Progenitor cell of endocrine pancreas (in vitro differentiated cells): ENCODE measurements at places on chromosomes 6 and 20.

DNA sequence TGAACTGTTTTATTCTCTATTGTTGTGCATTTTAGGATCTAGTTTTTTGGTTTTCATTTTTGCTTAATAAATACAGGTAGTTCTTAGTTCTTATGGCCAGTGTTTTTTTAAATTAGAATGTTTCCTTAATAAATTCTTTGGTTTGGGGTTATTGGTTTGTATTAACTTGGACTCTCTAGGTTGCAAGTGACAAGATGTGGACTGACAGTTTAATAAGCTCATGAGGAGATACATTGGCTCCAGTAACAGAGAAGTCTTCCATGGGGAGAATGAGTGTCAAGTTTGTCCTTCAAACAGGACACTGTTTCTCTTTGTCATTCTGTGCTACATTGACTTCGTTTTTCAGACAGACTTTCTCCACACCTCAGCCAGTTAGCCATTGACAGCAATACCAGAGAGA lies 39.7 kb downstream of the SNX9 start:
- DNase-seq, result no peak
- peaks cover 21% of the 10 kb centered on the region for H3K4me1 ChIP-seq
- H3K27ac ChIP-seq, result no peak overlapping the region
- H3K4me3 ChIP-seq, result no peak overlapping the region

DNA sequence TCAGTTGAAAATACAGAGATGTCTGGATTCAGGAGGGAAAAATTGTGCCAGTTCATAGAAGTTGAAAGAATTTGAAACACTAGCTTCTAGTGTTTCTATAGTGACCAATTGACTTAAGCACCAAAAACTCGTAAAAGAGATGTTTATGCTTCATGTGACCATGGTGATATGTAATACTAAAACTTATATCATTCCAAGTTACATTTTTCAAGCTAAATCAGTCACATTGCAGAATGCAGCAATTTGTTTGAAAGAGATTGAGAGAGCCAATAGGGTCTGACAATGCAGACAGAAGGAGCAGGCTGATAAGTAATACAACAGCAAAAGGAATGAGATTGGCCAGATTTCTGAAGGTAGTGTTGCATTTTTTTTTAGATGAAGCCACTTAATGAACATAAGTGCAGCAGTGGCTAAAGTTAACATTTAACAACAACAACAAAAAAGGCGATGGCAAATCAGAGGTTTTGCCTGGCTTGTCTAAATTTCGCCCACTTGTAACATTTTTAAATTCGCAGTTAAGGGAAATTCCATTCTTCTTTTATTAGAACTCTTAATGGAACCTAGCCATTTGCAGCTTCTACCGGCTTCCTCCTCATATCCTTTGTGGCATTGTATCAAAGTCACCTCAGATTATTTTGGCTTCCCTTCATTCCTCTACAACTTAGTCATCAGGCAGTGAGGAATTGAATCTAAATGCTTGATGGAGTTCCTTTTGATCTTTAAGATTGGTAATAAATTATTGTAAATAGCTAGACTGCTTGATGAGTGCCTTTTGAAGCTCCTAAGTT lies 484.0 kb upstream of the SOX4 start:
- H3K4me3 ChIP-seq, result no peak overlapping the region
- peak overlapping the region; percentile 93 for H3K27ac ChIP-seq
- DNase-seq, result no peak

DNA sequence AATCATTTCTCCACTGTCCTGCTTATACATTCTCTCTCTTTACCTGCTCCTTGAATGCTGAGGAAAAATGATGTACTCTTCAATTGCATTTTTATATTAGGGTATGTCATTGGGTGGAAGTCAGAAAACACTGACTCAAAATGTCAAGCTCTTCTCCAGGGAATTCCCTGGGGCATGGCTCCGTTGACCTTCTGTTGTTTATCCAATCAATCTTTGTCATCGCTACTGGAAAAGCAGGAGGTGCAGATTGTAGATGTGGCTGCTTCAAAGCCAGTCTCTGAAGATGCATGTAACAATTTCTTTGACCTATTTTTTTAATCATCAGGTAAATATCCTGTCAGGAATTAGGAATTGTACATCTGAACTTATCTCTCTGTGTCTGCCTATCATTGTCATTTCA lies 63.9 kb upstream of the TENT5A start:
- DNase-seq, result no peak

DNA sequence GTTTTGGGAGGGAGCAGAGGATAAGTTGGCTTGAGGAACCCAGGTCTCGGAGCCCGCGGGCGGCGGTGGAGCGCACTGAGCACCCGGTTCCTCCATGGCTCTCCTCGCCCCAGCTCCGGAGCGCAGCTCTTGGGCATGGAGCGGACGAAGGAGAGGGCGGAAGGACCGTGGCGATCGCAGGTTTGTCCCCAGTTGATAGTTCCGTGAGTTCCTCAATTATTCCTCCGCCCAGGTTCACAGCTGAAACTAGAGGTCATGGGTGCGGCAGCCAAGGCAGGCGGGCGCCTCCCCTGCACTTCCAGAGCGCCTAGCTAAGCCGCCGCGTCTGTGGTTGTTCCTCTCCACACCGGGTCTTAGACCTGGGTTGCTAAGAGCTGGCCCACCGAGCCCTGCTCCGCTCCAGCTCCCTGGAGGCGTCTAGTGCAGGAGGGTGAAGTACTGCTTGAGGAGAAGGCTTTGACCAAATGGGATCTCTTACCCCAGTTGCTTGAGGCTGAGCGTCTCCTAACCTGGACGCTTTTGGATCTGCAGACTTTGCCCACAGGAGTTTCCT lies at the start of gene HTR1B:
TSS of gene HTR1B (minus strand) at position 184 of the 553 bp plus-strand sequence. CDS start at position 96, 88 bp downstream.
- peak within 1 kb of the TSS; percentile 30 for H3K27ac ChIP-seq
- peaks cover 54% of the 10 kb centered on the region for H3K27me3 ChIP-seq
- DNase-seq, result peak; percentile 15
- peaks cover 12% of the 10 kb centered on the region for H3K4me1 ChIP-seq
- H3K4me3 ChIP-seq, result peak within 1 kb of the TSS; percentile 85

DNA sequence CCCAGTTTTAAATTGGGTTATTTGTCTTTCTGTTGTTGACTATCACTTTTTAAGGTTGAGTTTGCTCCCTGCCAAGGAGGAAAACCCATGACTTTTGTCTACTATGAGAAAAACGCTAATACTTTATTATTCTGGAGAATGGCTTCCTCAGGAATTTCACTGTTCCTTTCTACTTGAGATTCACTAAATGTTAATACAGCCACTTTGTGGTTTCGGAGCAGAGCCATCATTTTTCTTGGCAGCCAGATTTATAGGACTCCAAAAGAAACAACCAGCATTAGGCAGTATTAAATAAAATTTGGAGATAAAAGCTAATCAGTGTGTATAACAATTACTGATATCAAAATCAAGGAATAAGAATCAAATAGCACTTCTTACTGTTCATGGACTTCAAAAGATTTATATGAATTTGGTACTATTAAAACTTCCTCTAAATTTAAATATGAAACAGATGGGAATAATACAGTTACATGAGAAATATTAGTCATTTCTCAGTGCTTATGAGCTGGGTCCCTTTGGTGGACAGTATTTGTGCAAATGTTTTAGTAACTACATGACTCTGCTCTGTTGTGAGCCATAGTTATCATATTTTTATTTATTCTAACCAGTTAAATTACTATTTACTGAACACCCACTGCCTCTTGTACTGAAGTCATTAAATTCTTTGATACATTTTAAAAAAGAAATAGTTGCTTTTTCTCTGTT lies 64.1 kb upstream of the FBXO30 start:
- no peak overlapping the region for H3K27ac ChIP-seq
- H3K27me3 ChIP-seq, result no peaks in the 10 kb centered on the region
- DNase-seq, result no peak
- peaks cover 8% of the 10 kb centered on the region for H3K4me1 ChIP-seq
- no peak overlapping the region for H3K4me3 ChIP-seq
- peaks cover 36% of the 10 kb centered on the region for H3K36me3 ChIP-seq

GRCh38 chr6:85680388-85680787 lies 37.7 kb upstream of the SYNCRIP start:
- peaks cover 15% of the 10 kb centered on the region for H3K4me1 ChIP-seq
- no peak overlapping the region for H3K4me3 ChIP-seq
- peaks cover 8% of the 10 kb centered on the region for H3K36me3 ChIP-seq
- no peak for DNase-seq
- H3K27ac ChIP-seq, result no peak overlapping the region
- no peaks in the 10 kb centered on the region for H3K27me3 ChIP-seq

- peaks cover 11% of the 10 kb centered on the region for H3K4me1 ChIP-seq
- peaks cover 6% of the 10 kb centered on the region for H3K27me3 ChIP-seq
- DNase-seq, result no peak
- no peak overlapping the region for H3K4me3 ChIP-seq
- peak overlapping the region; percentile 11 for H3K27ac ChIP-seq
- H3K36me3 ChIP-seq, result no peaks in the 10 kb centered on the region
Observed at GRCh38 chr6:6657085-6657819, 68.7 kb downstream of the LY86 start.

DNA sequence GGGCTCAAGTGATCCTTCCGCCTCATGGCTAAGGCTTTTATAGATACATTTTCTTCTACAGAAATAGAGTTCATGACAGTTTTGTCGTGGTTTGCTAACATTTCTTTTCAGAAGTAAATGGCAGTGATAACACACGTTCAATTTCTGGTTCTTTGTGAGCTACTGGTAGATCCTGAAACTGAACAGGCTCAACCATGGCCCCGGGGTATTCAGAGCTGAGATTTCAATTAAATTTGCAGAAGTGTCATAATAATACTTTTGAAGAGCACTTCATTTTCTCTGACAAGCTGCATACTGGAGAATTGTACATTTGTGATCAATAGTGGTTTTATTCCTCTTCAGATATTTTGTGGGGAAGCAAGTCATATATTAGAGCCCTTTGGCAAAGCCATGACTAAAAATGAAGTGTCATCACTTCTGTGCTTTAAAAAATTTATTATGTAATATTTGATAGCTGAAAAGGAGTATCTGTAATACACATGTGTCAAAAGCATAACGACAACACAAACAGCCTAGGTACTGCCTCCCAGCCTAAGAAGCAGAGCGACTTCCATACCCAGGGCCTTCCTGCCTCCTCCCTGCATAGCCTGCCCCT lies 84.3 kb upstream of the SCP2D1 start:
- DNase-seq, result no peak
- H3K27ac ChIP-seq, result no peak overlapping the region
- H3K4me3 ChIP-seq, result no peak overlapping the region
- H3K4me1 ChIP-seq, result peaks cover 29% of the 10 kb centered on the region
- peaks cover 20% of the 10 kb centered on the region for H3K27me3 ChIP-seq

GRCh38 chr6:170292407-170293158 lies 1.7 kb upstream of the DLL1 start:
- peaks cover 45% of the 10 kb centered on the region for H3K27me3 ChIP-seq
- peaks cover 39% of the 10 kb centered on the region for H3K4me1 ChIP-seq
- no peak for DNase-seq
- peaks cover 13% of the 10 kb centered on the region for H3K36me3 ChIP-seq

GRCh38 chr6:153135681-153136080 lies 4.6 kb upstream of the RGS17 start:
- DNase-seq, result no peak
- H3K4me1 ChIP-seq, result peaks cover 1% of the 10 kb centered on the region
- H3K27ac ChIP-seq, result no peak overlapping the region
- no peaks in the 10 kb centered on the region for H3K36me3 ChIP-seq
- H3K4me3 ChIP-seq, result no peak overlapping the region

DNA sequence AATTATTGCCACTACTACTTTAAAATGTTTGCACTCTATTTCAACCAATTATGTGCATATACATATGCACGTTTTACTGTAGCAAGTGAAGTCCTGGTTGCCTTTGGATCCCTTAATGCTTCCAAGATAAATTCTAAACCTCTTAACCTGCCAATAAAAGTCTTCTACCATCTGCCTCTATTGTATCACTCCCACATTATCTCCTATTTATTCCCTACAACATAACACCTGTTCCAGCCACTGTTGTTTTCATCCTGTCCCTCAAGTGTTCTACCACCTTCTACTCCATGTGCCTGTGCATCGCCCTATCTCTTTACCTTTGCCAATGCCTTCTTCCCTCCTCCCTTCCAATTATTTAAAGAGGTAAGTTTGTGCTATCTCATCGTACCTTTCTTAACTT lies 499.0 kb upstream of the RNF217 start:
- no peaks in the 10 kb centered on the region for H3K36me3 ChIP-seq
- no peaks in the 10 kb centered on the region for H3K4me1 ChIP-seq
- DNase-seq, result no peak
- no peak overlapping the region for H3K4me3 ChIP-seq
- no peak overlapping the region for H3K27ac ChIP-seq
- no peaks in the 10 kb centered on the region for H3K27me3 ChIP-seq

DNA sequence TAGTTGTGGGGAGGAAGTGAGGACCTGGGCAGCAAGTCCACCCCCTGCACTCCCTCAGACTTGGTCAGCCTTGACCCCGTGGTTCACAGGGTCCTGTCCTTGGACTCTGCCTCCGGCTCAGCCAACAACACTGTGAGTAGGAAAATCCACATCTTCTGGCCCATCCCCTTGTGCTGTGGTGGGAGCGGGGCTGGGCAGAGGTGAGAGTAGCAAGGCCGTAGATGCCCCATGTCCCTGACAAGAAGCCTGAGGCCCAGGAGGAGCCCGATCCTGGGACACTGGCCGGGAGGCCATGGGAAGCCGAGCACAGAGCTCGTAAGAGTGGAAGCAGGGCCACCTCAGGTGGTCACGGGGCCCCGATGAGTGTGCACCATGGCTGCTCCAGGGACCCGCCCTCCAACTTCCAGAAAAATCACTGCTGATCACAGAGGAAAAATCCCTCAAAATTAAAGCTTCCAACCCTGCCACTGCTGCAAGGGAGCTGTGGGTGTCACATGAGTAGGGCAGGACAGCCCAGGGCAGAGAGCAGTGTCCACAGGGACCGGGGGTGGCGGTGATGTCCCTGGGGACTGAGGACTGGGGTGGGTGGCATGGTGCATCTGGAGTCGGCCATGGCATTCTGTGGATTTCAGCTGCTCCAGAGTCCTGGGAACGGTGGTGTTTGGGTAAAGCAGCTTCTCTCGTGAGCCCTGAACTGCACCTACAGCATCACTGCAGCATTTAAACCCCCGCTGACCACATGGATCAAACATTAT lies 189.4 kb downstream of the DLL1 start:
- no peak for DNase-seq
- H3K4me1 ChIP-seq, result peaks cover 1% of the 10 kb centered on the region
- no peak overlapping the region for H3K27ac ChIP-seq
- no peaks in the 10 kb centered on the region for H3K36me3 ChIP-seq
